Stimulated activated CD4-positive, alpha-beta T cell treated with anti-CD3 and anti-CD28 coated beads, Interleukin-15, amount 100 ng/mL, for 1 hour (primary cell): ENCODE measurements at places on chromosomes 13 and 19.

- no peak for DNase-seq
These were observed 25.5 kb upstream of the MCF2L start for GRCh38 chr13:112943309-112944125.

- DNase-seq: no peak
These were observed 137.8 kb upstream of the GJB6 start for GRCh38 chr13:20369886-20370361.

GRCh38 chr13:46320821-46321220 is 66.2 kb downstream of the RUBCNL start:
- no peak for DNase-seq

- DNase-seq: no peak
These were observed at the start of gene TEAD2 for GRCh38 chr19:49362048-49362928. Gene TEAD2 (minus strand): TSS chr19:49362416. CDS start chr19:49360075, 2,341 bp downstream.

GRCh38 chr19:39509233-39509632 is 5.7 kb upstream of the SELENOV start:
- DNase-seq: no peak

DNA sequence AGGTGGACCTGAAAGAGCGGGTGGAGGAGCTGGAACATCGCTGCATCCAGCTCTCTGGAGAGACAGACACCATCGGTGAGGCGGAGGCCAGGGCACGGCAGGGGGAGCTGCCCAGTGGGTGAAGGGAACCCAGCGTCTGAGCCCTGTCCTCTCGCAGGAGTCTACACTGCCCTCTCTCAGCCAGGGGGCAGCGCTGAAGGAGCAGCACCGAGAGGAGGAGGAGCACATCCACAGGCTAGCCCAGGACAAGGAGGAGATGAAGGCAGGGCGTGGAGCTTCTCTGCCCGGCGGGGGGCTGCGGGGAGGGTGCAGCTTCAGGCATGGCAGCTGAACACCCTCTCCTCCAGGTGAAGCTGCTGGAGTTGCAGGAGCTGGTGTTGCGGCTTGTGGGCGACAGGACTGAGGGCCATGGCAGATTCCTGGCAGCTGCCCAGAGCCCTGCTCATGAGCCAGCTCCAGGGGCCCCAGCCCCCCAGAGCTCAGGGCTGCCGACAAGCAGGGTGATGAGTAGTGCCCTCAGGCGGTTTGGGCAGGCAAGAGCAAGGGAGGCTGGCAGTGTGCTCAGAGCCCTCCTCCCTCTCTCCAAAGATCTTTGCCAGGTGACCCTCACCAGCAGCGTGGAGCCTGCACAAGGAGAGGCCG is 31.4 kb upstream of the ZNF492 start:
- no peak for DNase-seq

DNA sequence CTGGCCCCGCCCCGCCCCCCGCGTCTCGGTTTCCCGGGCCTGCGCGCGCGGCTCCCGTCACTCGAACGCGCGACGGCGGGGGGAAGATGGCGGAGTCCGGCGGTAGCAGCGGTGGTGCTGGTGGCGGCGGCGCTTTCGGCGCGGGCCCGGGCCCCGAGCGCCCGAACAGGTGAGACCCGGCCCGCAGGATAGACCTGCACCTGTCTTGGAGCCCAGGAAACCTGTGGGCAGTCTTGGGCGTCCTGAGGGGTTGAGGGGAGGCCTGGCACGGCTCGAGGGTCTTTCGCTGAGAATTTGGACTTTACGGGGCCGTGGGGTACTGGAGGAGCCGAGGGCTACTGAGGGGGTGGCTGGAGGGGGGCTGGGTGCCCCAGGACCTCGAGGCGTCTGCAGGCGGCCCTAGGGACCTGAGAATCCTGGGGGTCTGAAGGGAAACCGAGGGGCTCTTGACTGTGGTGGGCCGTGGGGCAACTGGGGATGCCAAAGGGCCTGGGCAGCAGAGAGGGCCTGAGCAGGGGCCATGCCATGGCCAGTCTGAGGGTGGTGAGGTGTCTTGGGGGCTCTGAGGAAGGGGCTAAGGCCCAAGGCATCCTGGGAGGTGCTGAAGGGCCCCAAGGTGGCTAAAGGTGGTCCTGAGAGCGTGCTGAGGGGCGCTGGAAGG is at the start of gene KLHL26:
Gene KLHL26, plus strand, starts transcription at position 60 of the 661 bp plus-strand sequence. Its CDS starts 27 bp downstream, at position 87.
- DNase-seq: no peak

GRCh38 chr19:1223018-1223855 is 14.6 kb downstream of the CBARP start:
- DNase-seq: no peak

- no peak for DNase-seq
These were observed 884.3 kb upstream of the PCDH20 start for GRCh38 chr13:62299988-62300387.

DNA sequence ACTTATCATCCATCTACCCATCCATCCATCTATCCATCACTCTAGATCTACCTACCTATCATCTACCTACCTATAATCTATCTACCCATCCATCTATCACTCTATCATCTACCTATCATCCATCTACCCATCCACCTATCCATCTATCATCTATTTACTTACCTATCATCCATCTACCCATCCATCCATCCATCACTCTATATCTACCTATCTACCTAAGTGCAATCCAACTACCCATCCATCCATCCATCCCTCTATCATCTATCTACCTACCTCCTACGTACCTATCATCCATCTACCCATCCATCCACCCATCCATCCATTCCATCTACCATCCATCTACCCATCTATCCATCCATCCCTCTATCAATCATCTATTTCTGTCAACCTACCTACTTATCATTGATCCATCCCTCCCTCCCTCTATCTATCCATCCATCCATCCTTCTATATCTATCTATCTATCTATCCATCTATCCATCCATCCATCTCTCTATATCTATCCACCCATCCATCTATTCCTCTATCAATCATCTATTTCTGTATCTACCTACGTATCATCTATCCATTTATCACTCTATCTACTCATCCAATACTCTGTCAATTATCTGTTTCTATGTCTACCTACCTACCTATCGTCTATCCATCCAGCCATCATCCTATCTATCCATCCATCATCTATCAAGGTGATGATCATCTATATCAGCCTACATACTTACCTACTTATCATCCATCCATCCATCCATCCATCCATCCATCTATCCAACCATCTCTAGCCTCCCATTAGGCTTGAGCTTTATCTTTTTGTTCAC is 49.1 kb downstream of the CEBPG start:
- DNase-seq: no peak

DNA sequence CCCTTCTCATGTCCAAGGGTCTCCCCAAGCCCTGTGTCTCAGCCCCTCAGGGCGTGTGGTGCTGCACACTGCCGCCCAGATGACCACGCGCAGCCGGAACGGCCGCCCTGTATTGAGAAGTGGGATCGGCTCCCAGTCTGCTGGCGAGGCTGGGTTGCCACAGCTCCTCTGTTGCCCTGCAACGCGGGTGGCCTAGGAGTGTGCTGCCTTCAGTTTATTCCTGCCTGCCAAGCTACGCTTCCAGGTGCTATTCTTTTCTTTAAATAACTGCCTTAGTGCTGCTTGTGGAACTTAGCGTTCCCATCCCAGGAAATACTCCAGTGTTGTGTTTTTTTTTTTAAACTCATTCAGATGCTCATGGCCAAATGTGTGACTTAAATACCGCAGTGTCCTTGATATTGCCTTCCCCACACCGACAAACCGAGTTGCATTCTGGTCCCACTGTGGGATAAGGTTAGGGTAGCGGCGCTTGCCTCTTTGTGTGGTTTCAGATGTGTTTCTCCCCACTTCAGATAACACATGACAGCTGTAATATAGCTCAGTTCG is 16.6 kb downstream of the ACTN4 start:
- DNase-seq: no peak

DNA sequence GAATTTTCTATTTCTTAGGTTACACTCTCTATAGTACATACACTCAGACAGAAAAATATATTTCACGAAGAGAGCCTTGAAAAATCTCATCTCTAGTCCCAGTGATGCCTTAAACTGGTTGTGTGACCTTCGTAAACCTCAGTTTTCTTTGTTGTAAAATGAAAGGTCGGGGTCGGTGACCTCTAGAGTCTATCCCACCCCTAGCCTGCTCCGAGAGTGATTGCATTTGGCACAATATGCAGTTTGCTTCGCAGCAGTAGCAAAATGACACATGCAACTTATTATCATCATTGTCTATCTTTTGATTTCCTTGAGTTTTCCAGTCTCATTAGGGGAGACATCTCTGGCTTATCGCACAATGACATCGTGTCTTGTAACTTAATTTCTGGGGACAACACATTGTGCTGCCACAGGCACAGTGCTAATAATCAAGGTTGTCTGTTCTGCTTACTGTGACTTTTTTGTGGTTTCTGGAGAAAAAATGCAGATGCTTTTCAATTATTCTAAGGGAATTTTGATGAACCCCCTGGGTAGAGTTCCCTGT is 115.0 kb downstream of the GGACT start:
- DNase-seq: no peak

DNA sequence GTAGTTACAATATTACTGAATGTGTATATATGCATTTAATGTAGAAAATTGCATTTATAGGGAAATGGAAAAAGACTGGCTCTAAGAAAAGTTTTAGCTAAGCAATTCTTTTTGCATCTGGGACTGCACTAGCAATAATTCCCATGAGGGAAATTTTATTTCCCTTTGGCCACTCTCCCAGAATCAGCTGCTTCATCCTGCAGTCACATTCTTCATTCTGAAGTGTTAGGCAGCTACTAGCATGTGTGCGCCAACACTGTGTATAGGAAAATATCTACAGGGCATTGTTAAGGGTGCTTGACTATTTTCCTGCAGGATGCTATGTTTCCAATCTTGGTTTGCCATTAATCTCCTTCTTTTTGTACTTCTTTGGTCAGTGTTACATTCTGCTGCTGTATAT is 312.8 kb upstream of the PCDH20 start:
- DNase-seq: no peak

DNA sequence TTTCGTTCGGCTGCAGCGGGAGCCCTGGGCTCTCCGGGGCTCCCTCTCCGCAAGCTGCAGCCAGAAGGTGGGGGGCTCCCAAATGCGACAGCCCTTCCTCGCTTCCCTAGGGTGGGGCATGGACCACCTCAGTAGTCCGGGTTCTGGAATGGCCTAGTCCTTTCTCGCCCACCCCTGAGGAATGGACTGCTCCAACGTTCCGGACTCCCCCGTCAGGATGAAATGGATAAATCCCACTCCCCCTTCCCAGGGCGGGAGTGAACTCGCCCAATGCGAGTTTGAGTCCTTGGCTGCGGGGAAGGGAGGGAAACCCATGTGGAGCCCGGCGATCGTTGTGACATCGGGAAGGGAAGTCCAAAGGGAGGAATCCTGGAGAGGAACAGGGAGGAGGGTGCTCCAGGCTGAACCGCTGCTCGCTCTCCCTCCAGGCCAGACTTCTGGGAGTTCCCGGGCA is 5.5 kb downstream of the HRC start:
- DNase-seq: no peak

DNA sequence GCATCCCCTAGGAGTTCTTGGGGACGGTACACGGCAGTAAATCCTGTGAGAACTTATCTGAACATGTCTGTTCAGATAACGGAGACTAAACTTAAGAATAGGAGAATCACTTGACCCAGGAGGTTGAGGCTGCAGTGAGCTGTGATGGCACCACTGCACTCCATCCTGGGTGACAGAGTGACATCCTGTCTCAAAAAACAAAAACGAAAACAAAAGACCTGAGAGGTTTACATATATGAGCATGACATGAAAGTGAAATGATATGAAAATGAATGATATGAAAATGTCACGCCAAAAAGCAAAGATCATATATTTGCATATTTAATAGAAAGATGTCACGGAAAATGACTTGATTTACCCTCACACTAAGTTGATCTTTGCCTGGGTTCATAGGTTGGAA is 5.8 kb downstream of the ZNF175 start:
- no peak for DNase-seq

GRCh38 chr13:112651311-112651710 is 38.5 kb upstream of the ATP11A start:
- no peak for DNase-seq

- no peak for DNase-seq
These were observed 1.0 kb upstream of the TYROBP start for GRCh38 chr19:35908973-35909683.

GRCh38 chr19:19670070-19670551 is 1.5 kb downstream of the ZNF101 start:
- no peak for DNase-seq

DNA sequence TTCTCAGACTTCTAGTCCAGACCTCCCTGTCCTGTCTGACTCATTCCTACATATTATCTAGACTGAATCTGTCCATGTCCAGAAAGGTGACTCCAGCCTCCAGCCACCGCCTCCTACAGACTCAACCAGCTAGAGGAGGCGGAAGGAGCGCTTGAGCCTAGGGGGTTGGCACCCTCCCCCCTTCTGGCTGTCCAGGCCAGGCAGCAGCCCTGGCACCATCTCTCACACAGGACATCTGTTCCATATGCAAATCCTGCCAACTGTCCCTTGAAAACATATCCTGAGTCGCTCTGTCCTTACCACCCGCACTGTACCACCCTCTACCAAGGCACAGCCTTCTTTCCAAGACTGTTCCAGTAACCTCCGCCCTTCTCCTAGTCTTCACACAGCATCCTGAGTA is 150.7 kb upstream of the WASF3 start:
- no peak for DNase-seq

DNA sequence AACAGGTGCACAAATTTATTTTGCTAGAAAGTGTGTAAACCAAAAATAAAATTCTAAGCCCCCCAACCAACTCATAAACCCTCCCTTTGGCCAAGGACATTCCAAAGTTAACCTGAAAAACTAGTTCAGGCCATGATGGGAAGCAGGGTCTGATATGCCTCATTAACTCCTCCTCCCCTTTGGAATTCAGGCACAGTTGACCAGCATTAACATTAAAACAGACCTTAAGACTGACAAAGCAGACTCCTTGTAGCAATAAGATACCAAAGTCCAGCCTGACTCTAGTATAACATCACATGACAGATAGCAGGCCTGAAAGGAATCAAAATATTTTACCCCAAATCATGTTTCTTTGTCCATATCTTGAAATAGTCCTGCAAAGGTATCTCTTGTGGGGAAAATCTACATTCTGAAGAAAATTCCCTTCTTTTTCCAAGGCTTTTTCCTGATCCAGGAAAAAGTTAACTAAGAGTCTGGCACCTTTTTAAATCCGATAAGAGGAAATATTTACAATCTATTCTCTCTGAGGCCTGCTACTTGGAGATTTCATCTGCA is 19.7 kb downstream of the NEK5 start:
- no peak for DNase-seq

DNA sequence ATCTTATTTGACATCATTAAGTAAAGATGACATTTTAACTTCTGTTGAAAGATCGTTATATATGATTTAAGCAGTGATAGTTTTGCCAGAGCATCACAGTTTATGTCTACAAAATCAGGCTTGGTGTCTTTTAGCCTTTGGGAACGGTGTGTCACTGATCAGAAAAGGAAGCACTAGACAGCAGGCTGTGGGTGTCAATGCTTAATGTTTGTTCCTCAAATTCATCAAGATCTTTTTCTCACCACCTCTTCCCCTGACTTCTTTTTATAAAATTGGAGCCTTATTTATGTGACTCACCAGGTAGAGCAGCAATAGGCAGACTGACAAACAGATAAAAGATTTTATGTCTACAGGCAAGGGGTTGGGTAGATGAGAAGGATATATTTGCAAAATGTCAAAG is 1558.5 kb downstream of the EFNB2 start:
- DNase-seq: no peak
